ENCODE measurements at places on chromosomes 6 and 20.

GRCh38 chr20:8082989-8083388, 49.1 kb upstream of the PLCB1 start:
- DNase-seq = peak; percentile 93

- no peak for DNase-seq
These were observed 233.8 kb downstream of the SYNDIG1 start for GRCh38 chr20:24703284-24703610.

GRCh38 chr6:134295953-134296553, 21.9 kb downstream of the SGK1 start:
- peak; percentile 100 for DNase-seq

- DNase-seq = no peak
These were observed 89.0 kb upstream of the NOX3 start for GRCh38 chr6:155544677-155545076.

GRCh38 chr20:297925-298775, 780 bp downstream of the ZCCHC3 start:
- peak; percentile 78 for DNase-seq

GRCh38 chr20:61257611-61258010, 5.5 kb downstream of the CDH4 start:
- no peak for DNase-seq

GRCh38 chr6:86859513-86859912, 77.8 kb upstream of the HTR1E start:
- DNase-seq = no peak

- DNase-seq = peak; percentile 85
These were observed 828 bp upstream of the SULF2 start for GRCh38 chr20:47785854-47786764.

DNA sequence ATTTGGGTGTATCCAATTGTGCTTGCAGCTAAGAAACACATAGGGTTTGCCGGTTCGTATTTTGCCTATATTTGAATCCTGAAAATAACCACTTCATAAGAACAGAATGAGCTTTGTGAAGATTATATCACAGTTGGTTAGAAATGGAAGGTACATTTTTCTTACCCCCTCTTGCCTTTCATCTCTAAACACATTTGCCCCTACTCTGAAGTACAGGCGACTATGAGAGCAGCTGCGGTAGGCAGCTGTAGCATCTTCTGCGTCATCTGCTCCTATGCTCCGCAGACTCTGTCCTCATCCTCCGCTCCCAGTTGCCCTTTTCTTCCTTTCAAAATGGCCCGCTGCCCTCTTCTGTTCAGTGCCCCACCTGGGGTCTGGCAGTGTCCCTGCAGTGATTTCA, 47.6 kb upstream of the REV3L start:
- DNase-seq = no peak

DNA sequence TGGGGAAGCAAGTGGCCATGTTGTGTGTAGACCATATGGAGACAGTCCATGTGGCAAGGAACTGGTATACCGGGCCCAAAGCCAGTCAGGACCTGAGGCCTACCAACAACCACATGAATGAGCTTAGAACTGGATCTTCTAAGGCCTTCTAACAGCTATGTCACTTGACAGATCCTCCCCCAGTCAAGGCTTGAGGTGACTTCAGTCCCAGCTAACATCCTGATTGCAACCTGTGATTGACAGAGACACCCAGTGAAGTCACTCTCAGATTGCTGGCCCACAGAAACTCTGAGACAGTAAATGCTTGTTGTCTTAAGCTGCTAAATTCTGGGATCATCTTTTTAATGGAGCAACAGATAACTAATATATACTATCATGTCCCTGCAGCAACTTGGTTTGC, 32.9 kb downstream of the AHI1 start:
- no peak for DNase-seq

DNA sequence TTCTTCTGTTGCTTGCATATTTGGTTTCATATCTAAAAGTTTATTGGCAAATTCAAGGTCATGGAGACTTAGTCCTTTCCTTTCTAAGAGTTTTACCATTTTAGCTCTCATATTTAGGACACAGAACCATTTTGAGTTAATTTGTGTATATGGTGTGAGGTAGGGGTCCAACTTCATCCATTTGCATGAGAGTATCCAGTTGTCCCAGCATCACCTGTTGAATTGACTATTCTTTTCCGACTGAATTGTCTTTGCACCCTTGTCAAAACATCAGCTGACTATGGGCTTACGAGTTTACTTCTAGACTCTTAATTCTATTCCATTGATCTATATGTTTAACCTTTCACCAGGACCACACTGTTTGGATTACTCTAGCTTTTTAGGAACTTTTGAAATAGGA, 157.5 kb downstream of the RALGAPA2 start:
- DNase-seq = no peak

GRCh38 chr20:61652146-61652545, 400.1 kb downstream of the CDH4 start:
- no peak for DNase-seq

- peak; percentile 68 for DNase-seq
These were observed 8.7 kb downstream of the JAG1 start for GRCh38 chr20:10665027-10665561.

GRCh38 chr6:151494235-151494935, 568 bp downstream of the CCDC170 start:
- DNase-seq = peak; percentile 51

DNA sequence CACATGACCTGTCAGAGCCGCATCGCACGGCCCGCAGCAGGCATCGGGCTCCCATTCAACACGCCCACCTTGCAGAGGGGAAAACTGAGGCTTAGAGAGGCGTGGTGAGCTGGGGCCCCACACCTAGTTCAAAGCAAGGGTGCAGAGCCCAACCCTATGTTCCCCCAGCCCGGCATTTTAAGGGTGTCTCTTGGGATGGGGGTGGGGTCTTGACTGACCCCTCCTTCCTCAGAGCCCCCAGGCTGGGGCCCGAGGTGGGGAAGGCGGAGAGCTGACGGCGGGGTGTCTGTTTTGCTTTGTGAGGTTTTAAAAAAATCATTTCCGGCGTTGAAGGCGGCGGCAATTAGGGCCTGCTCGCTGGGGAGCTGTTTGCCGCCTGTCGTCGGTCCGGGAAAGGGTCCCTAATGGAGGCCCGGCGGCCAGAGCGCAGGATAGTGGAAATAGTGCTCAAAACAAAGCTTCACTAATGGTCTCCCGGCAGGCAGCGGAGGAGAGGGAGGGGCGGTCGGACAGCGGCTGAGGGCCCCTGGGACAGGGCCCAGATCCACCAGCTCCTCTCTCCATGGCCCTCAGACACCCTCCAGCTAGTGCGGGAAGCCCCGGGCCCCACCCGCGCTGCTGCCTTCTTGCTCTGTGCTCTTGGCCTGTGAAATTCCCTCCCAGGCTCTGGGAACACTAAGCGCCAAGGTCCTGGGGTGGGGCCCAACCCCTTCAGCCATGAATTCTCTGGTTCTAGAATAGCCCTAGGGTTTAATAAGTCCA, 11.9 kb downstream of the VSTM2L start:
- DNase-seq = peak; percentile 23

DNA sequence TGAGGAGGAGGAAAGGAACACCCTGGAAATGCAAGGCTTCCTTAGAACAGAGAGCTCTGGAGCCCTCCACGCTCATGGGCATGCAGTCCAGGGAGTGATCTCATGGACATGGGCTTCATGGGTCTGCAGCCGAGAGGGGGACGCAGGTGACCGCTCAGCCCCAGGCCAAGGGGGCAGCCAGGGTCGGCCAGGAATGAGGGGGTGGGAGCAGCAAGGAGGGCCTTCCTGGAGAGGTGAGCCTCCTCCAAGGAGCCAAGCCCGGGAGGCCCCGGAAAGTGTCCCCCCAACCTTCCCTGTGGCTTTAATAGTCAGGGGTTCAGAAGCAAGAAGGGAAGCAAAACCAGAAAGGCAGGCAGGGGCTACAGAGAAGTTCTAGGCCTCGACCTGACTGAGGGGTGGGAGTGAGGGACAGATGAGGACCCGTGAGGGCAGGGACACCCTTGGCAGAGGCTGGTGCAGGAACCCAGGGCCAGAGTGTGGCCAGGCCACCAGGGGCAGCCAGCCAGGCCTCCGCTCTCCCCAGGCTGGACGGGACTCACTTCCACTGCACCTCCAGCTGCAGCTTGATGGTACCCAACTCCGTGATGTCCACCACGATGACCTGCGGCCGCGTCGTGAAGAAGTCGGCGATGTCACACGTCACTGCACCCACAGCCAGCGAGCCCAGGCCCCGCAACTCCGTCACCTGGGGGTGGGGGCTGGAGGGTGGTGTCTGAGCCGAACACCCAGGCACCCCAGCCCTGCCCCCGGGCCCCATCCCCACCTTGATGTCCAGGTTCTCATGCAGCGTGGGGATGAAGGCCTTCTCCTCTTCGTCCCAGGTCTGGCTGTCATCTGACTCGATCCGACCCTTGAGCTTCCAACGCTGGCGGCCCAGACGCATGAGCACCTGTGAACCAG, 83.2 kb downstream of the RIPOR3 start:
- DNase-seq = no peak

- no peak for DNase-seq
These were observed 124.3 kb upstream of the TSHZ2 start for GRCh38 chr20:52847731-52848359.

DNA sequence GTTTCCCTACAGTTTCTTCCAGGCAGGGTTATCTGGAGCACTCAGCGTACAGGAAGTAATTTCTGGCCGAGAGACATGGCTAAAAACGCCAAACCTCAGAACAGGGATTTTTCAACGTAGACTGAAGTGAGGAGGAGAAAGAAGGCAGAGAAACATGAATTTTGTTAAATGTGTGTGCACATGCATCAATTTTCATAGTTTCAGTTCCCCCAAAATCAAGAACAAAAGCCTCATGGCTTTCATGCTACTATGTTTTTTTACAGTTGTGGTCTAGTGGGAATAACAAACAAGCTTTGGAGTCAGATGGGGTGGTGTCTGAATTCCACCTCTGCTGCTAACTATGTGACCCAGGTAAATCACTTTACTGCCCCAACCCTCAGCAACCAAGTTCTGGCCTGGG, 4.9 kb downstream of the TOMM34 start:
- no peak for DNase-seq

DNA sequence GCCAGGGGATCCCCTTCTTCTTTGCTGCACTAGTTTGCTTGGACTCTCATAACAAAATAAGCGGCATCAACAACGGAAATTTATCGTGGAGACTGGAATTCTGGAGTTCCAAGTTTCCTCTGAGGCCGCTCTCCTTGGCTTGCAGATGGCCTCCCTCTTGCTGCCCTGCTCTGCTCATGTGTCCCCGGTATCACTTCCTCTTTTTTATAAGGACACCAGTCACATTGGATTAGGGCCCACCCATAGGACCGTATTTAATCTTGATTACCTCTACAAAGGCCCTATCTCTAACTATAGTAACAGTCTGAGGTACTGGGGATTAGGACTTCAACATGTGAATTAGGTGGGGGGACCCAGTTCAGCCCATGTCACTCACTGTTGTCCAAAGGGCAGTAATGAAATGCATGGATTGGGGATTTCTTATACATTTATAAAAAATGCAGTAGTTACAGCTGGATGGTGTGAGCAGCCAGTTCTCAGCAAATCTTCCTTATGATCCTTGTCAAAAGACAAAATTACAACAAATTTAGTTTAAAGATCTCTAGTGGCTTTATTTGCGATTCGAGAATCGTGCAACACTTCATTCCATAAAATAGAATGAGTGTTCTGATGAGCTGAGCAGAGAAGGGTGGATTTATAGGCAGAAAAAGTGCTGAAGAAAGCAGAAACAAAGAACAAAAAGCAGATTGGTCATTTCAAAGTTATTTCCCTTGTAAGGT, 59.3 kb upstream of the AKAP12 start:
- no peak for DNase-seq

DNA sequence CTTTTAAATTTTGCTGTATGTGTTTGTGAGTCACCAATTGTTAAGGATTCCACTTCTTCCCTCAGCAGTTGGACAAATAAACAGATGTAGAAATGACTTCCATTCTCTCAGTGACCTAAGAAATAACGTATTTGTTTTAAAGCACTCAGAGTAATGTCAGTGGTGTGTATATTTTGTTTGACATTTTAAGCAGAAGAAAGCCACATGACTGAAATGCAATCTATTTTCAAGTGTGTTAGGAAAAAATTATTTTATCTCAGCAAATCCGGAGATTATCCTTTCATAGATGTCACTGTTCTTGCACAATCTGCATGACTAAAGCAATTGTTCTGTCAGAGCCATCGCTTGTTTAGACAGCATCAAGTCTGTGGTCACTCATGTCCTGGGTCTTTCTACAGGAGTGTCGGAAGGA, 77.1 kb downstream of the JAG1 start:
- DNase-seq = peak; percentile 89

DNA sequence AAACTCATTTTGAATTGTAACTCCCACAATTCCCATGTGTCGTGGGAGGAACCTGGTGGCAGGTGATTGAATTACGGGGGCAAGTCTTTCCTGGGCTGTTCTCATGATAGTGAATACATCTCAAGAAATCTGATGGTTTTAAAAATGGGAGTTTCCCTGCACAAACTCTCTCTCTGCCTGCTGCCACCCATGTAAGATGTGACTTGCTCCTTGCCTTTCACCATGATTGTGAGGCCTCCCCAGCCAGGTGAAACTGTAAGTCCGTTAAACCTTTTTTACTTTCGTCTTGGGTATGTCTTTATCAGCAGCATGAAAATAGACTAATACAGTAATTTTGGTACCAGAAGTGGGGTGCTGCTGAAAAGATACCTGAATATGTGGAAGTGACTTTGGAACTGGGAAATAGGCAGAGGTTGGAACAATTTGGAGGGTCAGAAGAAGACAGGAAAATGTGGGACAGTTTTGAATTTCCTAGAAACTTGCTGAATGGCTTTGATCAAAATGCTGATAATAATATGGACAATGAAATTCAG, 41.4 kb upstream of the SAMHD1 start:
- DNase-seq = no peak

GRCh38 chr6:119148825-119149525, 70.5 kb upstream of the FAM184A start:
- DNase-seq = no peak

DNA sequence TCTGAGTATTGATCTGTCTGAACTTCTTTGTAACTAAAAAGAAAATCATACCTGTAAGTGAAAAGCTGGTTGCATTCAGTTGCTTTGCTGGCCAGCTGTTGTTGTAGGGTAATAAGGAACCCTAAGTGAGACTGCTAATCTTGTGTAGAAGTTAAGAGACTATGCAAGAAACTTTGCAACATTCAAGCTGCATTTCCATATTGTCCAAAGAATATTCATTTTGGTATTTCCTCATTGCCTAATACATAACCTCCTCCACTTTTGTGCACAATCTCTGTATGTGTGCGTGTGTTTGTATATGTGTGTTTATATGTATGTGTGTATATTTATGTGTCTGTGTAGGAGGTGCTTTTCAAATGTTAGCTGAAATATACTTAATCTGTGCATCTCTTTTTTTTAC, 414.9 kb downstream of the CDKAL1 start:
- DNase-seq = no peak
